CD4-positive, alpha-beta T cell treated with Interleukin-4 for 4 hours (primary cell): ENCODE measurements at places on chromosomes 12 and 14.

- DNase-seq, result no peak
These were observed 1553.8 kb upstream of the FLRT2 start for GRCh38 chr14:83975841-83976770.

- no peak for DNase-seq
These were observed 4.5 kb upstream of the PRR4 start for GRCh38 chr12:10853776-10854175.

DNA sequence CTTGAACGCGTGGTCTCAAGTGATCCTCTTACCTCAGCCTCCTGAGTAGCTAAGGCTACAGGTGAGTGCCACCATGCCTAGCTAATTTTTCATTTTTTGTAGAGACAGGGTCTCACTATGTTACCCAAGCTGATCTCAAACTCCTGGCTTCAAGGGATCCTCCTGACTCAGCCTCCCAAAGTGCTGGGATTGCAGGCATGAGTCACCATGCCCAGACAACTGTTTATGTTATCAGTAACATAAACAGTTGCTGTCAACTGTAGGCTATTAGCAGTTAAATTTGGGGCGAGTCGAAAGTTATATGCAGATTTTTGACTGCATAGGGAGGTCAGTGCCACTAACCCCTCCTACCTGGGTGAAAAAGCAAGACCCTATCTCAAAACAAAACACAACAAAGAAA is 26.2 kb upstream of the LRRK2 start:
- DNase-seq, result no peak

DNA sequence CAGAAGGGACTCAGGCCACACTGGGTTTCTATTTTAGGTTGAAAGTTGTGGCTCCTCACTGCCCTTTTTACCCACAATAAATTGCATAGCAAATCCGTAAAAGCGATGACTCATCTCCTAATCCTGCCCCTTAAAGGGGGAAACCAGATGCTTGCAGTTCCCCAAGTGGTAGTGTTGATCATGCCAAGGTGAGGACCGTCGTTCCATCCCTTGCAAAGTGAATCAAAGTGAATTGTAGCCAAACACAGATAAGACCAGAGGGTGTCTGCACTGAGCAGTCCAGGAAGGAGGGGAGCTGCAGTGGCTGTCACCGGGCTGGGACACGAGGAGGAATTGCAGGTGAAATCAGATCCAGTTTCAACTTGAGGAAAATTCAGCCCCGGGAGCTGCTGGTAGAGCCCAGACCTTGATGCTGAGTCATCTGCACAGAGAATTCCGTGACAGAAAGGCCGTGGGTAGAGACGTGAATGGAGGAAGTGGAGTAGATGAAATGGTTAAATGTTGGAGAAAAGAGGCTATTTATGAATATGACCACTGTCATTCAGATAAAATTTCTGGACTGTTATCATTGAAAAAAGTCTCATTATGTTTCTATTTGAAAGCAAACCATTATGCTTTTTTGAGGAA is 44.2 kb upstream of the MMP17 start:
- DNase-seq, result no peak

DNA sequence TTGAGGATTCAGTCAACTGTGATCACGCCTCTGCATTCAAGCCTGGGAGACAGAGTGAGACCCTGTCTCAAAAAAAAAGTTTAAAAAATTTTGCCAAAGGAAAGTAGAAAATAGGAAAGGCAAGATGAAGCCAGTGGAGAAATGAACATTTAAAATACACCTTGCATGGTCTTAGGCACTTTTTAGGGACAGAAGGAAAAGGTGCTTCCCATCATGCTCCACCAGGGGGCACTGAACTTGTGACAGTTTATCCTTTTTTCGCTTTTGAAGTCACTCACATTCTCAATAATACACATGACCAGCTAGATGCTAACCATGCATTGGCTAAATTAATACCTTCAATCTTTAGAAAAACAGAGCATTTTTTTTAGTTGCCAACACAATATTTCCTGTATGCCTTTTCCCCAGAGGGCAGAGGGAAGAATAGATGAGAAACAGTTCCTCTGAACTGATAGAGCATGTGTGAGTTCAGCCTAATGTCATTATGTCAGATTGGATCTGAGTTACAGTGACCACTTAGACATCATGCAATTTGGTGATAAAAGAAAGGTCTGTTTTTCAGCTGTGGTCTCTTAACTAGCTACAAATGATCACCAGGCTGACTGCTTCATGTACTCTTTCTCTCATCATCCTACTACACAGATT is 221.8 kb upstream of the SSTR1 start:
- peak; percentile 72 for DNase-seq

DNA sequence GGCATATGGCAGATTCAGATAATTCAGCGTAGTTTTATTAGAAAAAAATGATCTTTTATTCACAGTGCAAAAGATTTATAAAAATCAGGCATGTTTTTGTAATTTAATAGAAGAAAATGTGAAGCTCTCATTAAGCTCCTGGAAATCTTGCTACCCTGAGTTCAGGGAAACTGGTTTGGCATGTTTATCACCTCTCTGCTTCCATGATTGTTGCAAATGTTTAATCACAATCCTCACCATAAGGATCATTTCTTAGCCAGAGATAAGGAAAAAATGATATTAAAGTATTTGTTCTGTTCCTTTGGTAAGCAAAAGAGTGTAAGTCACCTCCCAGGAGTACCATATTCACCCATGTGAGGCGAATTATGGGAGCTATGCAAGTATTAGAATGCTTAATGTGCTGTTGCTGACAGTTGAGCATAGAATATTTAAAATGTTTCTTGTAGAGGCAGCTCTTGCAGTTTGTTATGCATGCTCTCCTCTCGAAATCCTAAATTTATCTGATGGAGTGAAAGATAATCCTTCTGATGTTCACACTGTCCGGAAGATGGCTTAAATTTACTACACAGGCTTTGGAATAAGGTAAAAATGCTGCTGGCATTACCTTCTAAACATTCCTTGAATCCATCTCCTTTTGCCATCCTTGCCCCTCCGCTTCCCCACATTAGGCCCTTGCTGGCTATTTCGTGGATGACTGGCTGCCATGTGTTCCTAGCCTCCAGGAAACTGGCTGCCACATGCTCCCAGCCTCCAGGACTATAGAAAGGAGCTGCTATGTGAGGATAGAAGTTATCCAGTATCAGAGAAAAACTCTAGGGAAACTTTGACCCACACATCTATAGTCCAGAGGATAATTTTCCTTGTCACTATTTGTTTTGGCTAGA is 115.8 kb upstream of the CCDC198 start:
- DNase-seq, result no peak

DNA sequence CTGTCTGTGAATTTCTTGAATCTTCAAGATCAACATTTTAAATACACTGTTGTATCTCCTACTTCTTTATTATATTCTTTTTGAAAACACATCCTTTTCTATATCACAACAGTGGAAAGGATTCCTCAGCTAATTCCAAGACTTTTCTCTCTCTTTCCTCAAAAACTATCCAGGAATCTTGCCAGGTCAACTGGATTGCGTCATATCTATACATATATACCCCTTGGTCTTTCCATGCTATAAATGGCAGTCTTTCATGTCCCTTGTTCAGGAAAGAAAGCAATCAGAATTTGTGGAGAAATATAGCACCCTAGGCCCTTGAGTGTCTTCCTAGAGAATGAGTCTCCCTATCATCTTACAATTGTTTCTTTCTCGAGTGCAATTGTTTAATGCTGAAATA is 149.0 kb downstream of the KCNA5 start:
- DNase-seq, result no peak

DNA sequence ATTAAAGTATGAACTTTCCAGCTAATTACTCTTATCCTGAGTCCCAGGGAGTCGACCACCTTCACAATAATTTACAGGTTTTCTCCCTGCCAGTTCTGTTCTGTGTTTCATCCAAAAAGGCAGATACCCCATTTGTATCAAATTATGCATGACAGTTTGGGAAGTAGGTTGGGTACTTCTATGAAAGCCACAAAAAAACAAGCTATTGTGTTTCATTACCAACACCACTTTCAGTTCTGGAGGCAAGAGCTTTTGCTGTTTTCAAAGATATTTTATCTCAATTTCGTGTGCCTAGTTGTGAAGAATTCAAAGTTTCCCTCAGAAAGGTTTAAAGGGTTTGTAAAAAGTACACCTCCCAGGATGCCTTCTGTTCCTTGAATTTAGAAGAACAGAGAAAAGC is 557.4 kb downstream of the FLRT2 start:
- no peak for DNase-seq
